ENCODE measurements at places on chromosomes 2 and 18. TPM values are rescaled to one million over a fixed set of nuclear protein-coding genes. Genes with fewer than 3 reads are reported as not detected.

Gene SLC16A14
- 0.85 TPM for polyA plus RNA-seq

GRCh38 chr2:159155320-159155719 is 131.2 kb downstream of the WDSUB1 start:
- DNase-seq, result peak; percentile 65

- DNase-seq, result no peak
Measured at GRCh38 chr2:71546777-71547281, 93.5 kb downstream of the DYSF start.

DNA sequence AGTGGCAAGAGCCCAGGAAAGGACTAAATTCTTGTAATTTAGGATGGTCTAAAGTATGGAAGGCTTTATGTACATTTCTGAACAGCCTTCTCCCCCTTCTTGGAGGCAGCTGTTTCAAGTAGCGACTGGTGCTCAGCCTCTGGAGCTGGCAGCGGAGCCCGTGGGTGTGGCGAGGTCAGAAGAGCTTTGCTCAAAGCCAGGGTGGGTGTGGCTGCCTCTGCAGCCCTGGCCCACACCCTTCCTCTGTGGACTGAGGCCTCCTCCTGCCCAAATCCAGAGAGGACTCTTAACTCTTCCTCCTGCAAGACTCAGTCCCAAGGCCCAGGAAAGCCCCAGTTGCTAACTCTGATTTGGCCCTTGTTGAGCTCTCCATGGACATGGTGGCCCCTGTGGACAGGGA is 202.1 kb upstream of the REV1 start:
- DNase-seq, result no peak

Gene XIRP2
- 0.14 TPM for polyA plus RNA-seq

DNA sequence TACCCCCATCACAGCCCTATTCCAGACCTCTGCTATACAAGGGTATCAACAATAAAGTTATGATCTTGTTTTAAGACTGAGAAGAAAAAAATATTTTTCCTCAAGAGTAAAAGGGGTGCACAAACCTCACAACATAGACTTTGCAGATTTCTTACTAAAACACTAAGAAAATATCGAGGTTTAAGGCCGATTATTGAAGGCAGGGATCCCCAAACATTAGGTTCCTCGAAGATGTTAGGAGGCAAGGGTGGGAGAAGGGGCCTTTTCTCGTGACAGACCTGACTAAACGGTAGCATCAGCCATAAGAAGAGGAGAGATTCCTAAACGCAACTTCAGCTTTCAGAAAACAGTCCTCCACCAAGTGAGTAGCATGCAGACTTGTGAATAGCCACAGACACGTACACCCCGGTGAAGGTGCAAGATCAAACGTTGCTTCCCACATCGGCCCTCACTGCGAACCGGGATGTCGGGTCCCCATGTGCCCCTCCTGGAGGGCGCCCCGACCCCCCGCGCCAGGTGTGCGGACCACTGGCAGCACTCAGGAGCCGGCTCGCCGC is 678 bp downstream of the PIAS2 start:
- peak; percentile 50 for DNase-seq

Gene POTEF
- 0.02 TPM for polyA plus RNA-seq

GRCh38 chr2:230865766-230866755 is 1.3 kb downstream of the ITM2C start:
- peak; percentile 76 for DNase-seq

Gene KCNE4
- 0.90 TPM for polyA plus RNA-seq

Gene DSC3
- 0.53 TPM for polyA plus RNA-seq

- DNase-seq, result no peak
Measured at GRCh38 chr2:175964195-175964594, 37.9 kb downstream of the LNPK start.

DNA sequence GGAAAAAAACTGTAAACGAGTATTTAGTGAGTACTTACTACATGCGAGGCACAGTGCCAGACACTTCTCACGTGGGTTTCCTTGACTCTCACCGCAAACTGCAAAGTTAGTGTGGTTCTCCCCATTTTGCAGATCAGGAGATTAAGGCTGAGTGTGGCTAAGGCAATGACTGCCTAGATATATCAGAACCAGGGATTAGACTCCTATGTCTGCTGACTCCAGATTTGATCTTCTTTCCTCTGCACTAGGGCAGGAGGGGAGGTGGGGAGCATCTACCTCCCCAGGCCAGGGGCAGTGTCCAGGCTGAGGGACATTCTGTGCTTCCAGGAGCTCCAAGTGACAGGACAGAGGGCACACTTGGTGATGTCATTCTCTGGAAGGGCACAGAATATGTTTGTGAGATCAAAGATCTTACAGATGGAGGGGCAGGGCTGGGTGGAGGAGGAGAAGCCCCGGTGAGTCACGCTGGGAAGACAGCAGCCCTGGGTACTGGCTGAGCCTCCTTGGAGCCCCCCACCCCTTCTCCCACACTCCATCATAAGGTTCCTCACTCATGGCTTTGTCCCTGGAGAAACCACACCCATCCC is 92.4 kb downstream of the RHOB start:
- no peak for DNase-seq

DNA sequence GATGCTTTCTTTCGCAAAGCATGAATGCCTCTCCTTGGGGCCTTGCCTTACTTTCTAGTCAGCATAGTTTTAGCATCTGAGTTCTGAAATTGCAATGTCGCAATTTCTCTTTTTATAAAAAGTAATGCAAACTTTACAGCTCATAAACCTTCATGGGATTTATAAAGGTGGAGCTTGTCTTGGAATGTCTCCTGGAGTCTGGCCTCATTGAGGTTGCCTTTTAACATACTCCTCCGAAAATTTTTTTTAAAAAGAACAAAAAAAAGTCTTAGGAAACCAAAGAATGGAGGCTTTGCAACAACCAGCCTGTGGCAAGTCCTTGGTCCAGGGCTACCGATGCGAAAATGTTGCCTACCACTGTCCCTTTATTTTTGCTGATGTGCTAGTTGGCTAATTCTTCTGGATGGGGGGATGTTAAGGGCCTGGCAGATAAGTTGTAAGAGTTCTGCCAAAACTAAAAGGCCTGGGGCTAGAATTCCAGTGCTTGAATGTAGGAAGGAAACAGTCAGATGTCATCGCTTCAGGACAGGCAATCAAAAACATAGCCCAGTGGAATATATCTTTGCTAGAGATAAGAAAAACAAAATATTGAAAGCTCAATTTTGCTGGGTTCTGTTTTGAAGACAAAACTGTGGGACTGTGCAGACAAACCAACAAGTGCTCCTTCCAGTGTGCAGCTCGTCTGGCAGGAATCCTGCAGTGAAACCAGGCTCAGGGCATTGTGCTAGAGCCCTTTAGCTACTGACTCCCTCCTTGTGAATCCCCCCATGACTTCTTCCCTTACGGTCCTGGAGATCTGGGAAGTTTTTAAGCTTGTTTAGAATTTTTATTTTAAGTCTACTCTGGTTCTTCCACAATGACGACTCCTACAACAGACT is 213.0 kb downstream of the PIEZO2 start:
- no peak for DNase-seq

- no peak for DNase-seq
Measured at GRCh38 chr18:6627645-6628044, 101.9 kb upstream of the ARHGAP28 start.

DNA sequence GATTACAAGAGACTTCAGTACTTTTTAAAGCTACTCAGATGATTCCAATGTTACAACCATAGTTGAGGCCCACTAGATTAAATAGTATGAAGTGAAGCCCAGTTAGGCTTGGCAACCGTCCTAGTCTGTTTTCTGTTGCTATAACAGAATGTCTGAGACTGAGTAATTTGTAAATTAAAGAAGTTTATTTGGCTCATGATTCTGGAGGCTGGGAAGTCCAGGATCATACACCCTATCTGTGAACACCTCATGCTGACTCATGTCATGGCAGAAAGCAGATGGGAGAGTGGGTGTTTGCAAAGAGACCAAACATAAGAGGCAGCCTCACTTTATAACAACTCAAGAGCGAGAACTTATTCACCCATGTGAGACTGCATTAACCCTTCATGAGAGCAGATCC is 63.1 kb downstream of the CCDC150 start:
- DNase-seq, result peak; percentile 6

Gene G6PC2
- 0.01 TPM for polyA plus RNA-seq

Gene NCKAP5
- polyA plus RNA-seq, result 2.3 TPM

DNA sequence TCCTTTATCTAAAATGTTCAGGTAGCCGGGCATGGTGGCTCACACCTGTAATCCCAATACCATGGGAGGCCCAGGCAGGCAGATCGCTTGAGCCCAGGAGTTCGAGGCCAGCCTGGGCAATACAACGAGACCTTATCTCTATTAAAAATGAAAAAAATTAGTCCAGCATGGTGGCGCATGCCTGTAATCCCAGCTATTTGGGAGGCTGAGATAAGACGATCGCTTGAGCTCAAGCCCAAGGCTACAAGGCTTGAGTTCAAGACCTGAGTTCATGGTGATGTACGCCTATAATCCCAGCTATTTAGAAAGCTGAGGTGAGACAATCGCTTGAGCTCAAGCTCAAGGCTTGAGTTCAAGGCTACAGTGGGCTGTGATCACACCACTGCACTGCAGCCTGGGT is 45.6 kb upstream of the GPR75 start:
- no peak for DNase-seq

Gene CDKL4
- polyA plus RNA-seq, result 0.10 TPM

- DNase-seq, result no peak
Measured at GRCh38 chr2:112811841-112812306, 24.7 kb downstream of the IL1B start.

DNA sequence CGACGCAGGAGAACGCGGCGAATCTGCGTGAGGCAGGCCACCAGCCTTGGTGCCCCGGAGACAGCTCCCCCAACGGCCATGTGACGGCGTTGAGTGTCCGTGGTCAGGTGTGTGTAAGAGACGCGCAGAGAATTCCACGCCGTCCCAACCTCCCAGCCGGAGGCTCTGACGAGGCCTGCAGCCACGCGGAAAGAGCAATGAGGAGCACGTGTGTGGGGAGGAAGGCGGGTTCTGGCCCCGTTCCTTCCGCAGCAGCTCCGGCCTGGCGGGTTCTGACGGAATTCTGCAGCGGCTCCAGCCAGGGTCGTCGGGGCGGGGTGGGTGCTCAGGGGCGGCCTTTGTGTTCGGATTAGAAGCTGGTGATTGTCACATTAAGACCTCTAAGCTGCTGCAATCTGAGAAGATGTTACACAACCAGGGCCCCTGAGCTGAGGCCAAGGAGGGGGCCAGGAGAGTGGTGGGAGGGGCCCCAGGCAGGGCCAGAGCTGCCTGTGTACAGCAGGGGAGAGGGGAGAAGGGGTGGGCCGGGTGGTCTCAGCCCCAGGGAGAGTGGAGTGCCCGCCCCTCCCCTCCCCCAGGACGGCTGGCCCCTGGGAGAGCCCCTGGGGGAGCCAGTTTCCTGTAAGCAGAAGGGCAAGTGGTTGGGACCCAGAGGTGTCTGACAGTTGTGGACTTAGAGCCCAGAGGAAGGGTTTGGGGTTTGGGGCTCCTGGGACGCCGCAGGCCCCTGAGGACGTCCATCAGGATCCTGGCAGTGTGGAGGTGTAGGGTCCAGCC is 5.1 kb upstream of the GAL3ST2 start:
- peak; percentile 71 for DNase-seq

- no peak for DNase-seq
Measured at GRCh38 chr2:183001948-183002347, 36.3 kb downstream of the NCKAP1 start.

Gene FAM110C
- polyA plus RNA-seq, result 3.3 TPM

- DNase-seq, result no peak
Measured at GRCh38 chr2:207008105-207008990, 69.0 kb downstream of the CPO start.

- peak; percentile 51 for DNase-seq
Measured at GRCh38 chr2:586641-587076, 90.5 kb downstream of the TMEM18 start.

GRCh38 chr2:191869781-191870180 is 22.9 kb upstream of the CAVIN2 start:
- DNase-seq, result no peak

Gene LRRC30
- polyA plus RNA-seq, result not detected

Gene CRYBA2
- polyA plus RNA-seq, result 0.08 TPM

DNA sequence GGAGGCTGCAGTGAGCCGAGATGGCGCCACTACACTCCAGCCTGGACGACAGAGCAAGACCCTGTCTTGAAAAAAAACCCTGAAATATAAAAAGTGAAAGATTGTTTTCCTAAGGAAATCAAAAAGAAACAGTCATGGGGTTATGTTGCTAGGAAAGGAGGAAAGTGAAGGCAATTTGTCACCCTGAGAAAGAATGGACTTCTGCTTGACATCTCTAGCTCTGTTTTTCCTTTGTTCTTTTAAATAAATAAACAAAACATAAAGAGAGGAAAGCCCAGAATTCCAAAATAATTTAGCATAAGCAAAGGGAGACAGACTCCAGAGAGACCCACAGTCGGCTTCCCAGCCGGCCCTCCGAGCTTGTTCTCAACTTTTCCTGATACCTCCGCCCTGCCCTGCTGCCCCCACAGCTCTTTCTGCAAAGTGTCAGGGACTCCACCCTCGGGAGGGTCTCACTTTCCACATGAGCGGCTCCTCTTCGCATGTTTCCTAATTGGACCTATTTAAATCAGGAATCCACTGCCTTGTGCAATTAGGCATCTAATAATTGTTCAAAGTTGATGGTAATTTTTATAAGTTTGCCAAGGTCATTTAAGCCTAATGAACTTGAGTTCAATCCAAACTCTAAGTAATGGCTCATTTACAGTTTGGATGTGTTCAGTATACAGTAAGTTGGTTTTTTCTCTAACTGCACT is 49.8 kb upstream of the COPS8 start:
- no peak for DNase-seq

Gene APLF
- polyA plus RNA-seq, result 0.50 TPM

Gene FOXI3
- polyA plus RNA-seq, result not detected

Measured in lung (tissue), 17 donors.